ENCODE measurements at places on chromosomes 4 and X. TPM values are rescaled to one million over a fixed set of nuclear protein-coding genes. Genes with fewer than 3 reads are reported as not detected.

The RBM46 gene
- under 0.01 TPM for total RNA-seq

The MAGEE1 gene
- 2.9 TPM for total RNA-seq

The TLR10 gene
- not detected for total RNA-seq

The CCKAR gene
- not detected for total RNA-seq

The POLN gene
- total RNA-seq = 5.1 TPM

The CLCN4 gene
- total RNA-seq = 5.1 TPM

The ATP6AP2 gene
- total RNA-seq = 266 TPM

The VSIG4 gene
- not detected for total RNA-seq

The PAGE4 gene
- not detected for total RNA-seq

The PPP1R2C gene
- total RNA-seq = not detected

The CCDC158 gene
- 1.2 TPM for total RNA-seq
